ENCODE measurements at places on chromosomes 6 and 20.

- no peak for DNase-seq
Measured at GRCh38 chr6:33377171-33377570, 14.5 kb upstream of the KIFC1 start.

DNA sequence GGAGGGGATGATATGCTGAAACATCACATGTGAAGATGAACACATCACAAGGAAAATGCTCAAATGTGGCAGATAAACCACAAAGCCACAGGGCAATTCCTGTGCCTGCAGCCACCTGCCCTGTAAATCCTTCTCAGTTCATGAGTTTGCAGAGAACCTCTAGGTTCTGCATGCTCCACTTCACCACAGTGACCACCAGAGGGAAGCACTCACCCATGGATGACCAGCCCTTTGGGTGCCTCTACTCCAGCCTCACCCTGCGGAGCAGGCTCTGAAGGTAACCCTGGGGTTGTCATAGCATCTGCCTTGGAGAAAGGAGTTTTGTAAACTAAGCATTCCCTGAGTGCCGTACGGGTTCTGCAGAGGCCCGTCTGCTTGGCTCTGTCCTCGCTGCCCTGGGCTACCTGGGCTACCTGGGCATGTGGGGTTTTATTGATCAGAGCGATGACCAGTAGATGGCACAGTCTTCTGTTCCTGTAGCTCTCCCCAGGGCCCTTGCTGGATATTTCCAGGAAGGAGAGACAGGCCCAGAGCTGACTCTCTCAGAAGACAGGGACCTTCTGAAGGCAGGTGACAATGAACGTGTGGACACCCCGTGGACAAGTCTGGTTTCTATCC, 31.7 kb upstream of the CST1 start:
- DNase-seq = peak; percentile 59

DNA sequence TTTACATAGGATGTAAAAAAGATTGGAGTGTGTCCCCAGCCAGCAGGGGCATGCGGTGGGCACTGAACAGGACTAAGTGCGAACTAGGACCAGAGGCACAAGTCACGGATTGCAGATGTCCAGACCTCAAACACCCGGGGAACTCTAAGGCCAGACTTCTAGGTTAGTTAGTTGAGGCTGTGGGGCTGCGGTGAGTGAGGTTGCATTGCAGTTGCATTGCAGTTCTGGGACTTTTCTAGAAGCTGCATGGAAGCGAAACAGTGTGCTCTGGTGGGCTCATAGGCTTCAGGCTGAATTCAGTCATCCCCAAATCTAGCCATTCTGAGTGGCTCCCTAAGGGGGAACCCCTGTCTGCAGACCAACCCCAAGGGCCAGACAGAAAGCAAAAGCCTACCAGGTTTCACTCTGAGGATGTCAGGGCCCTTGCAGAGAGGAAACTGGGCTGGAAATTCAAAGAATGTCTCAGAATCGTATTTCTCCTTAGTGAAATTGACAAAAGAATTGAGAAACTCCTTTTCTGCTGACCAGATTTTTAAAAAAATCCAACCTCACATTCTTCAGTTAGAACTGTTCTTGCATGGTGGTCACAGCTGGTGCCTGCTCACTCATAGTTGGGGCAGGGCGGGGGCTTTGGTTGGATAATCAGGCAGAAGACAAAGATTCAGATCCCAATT, 182.8 kb downstream of the ZDHHC14 start:
- DNase-seq = no peak

- DNase-seq = no peak
Measured at GRCh38 chr6:36050305-36050704, 22.7 kb downstream of the MAPK14 start.

- no peak for DNase-seq
Measured at GRCh38 chr6:56152611-56153010, 94.8 kb downstream of the COL21A1 start.

DNA sequence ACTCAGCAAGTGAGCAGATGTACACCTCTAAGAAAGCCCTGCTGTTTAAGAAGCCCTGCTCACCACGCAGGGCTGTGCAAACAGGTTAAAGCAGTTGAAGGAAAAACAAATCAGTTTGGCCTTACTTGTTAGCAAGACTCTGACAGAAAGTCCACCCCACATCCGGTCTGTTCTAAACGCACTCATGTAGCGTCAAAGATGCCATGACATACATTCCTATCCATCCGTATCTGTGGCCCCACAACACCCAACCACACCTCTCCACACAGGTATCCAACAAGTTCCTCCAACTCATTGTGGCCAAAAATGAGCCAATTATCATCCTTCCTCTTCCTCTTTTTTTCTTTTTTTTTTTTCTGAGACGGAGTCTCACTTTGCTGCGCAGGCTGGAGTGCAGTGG, 22.8 kb upstream of the RAB22A start:
- no peak for DNase-seq

DNA sequence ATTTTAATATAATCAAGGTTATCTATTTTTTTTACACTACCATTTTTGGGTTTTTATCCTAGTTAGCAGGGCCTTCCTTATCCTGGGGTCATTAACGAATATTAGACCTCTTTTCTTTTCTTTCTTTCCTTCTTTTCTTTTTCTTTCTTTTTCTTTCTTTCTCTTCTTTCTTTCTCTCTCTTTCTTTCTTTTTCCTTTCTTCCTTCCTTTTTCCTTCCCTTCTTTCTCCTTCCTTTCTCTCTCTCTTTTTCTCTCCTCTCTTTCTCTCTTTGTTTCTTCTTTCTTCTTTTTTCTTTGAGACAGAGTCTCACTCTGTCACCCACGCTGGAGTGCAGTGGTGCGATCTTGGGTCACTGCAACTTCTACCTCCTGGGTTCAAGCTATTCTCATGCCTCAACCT, 120.4 kb upstream of the PDE7B start:
- DNase-seq = no peak

DNA sequence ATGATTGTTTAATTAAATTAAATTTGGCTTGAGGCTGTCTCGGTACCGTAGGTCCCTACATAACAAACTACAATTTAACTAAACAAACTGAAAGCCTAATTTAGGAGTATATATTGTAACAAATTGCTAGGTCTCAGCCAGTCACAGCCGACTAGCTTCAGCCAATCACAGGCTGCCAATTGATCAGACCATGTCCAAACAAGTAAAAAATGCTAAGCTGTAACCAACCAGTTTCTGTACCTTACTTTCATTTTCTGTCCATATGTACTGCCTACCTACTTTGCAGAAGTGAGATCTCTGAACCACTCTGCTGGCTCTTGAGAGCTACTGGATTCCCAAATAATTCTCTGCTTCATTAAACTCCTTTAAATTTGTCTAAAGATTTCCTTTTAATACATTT, 648.0 kb upstream of the GJE1 start:
- no peak for DNase-seq

GRCh38 chr6:135814043-135814442, 37.5 kb upstream of the PDE7B start:
- no peak for DNase-seq

GRCh38 chr6:73798592-73798991, 102.6 kb downstream of the CD109 start:
- peak; percentile 67 for DNase-seq

All from dermis blood vessel endothelial cell (primary cell).